ENCODE measurements at places on chromosomes 11 and 22.

GRCh38 chr22:26732284-26732683, 74.9 kb downstream of the MIAT start:
- no peak for DNase-seq

DNA sequence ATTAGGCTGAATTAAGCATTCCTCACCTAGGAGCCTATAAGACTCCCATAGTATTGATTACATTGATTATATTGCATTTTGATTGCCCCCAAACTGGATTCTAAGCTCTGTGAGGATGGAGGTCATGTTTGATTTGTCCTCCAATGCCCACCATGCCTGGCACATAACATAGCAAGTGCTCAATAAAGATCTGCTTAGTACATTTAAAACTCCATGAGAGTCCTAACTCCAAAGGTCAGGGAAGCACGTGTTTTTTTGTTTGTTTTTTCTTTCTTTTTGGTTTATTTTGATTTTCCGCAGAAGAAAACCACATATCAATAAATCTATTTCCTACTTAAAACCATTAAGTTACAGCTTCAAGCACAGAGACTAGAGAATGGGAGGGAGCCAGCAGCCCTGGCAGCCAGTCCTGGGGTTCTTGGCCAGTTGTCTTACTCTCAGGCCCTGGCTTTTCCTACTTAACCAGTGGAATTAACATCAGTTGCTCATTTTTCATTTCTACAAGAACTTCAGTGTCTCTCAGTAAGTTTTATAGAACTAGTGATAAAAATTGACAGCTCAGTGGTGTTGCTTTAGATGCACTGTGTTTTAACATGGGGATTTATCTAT, 429.9 kb upstream of the CCDC90B start:
- no peak for DNase-seq

GRCh38 chr11:66467756-66468155, 1.1 kb downstream of the PELI3 start:
- peak; percentile 68 for DNase-seq

DNA sequence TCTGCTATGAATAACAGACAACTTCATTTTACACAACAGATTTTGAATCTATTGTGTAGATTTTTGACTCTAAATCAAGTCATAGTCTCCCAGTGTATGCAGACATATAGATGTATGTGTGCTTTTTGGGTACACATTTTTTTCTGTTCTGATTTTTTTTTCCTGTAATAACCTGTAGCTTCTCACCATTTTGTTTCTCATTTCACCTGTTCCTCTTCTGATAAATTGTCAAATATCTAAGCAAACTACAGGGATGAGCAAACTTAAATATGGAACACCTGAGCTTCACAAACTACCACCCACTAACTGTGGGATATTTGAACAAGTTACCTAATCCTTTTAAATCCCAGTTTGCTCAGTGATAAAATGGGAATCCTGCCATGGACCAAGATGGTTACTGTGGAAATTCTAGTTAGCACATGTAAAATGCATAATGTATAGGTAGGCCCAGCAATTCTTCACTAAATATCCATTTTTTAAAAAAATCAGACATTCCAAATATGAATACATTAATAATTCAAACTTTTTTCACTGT, 15.7 kb downstream of the LGR4 start:
- DNase-seq: peak; percentile 64
